Naive B cell (primary cell): ENCODE measurements at places on chromosomes 5 and 9. TPM values are rescaled to one million over a fixed set of nuclear protein-coding genes. Genes with fewer than 3 reads are reported as not detected.

GRCh38 chr9:34998266-34998665, 8.7 kb downstream of the DNAJB5 start:
- no peaks in the 10 kb centered on the region for H3K36me3 ChIP-seq
- H3K27ac ChIP-seq = no peak overlapping the region
- no peaks in the 10 kb centered on the region for H3K4me1 ChIP-seq

DNA sequence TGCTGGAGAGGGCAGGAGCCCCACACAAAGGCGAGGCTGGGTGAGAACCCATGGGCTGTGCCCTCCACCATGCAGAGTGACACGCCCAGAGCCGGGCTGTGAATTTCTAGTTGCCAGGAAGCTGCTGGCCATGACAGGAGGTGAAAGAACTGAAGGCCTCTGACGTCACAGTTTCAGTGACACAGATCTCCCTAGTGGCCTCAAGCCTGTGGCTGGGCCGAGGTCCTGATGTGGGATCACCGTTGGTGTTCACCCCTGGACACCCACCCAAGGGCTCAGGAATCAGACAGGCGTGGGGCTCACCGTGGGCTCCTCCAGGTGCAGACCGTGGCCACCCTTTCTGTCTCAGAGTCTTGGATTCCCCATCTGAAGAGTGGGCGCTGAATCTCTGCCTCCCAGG, 39.9 kb downstream of the MSX2 start:
- H3K36me3 ChIP-seq = no peaks in the 10 kb centered on the region
- DNase-seq = no peak
- H3K4me1 ChIP-seq = no peaks in the 10 kb centered on the region
- H3K27me3 ChIP-seq = no peaks in the 10 kb centered on the region
- no peak overlapping the region for H3K4me3 ChIP-seq
- H3K27ac ChIP-seq = peak overlapping the region; percentile 75

DNA sequence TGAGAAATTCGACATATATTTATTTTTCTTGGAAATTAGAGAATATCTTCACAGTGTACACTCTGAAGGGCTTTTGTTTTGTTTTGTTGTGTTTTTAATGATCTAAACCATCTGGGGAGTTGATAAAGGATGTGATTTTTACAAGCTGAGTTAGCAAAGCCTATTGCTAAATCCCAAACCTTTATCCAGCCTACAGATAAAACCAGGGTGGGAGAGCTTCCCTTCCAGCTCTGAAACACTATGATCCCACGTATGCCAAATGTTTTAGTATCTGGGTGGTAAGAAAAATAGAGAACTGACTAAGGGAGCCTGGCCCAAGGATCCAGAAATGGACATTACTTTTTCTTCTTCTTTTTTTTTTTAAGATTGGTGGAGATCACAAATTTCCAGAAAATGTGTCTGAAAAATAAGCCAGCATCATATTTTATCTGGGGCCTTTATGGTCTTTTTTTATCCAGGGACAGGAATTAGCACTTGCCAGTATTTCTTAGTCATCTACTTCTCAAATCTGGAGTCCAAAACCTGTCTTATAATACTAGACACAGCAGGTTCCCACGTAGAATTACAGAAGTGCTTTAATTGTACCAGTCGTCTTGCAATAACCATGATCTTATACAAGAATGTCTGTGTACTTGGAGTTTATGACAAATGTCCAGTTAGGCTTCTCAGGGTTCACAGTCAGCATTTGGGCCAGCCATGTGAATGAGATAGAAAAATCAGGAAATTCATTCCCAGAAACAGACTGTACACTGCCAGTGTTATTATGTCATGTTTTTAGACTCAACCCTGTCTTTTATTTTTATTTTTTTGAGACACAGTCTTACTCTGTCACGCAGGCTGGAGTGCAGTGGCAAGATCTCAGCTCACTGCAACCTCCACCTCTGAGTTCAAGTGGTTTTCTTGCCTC, 290.8 kb upstream of the MPDZ start:
- no peak for DNase-seq
- no peak overlapping the region for H3K27ac ChIP-seq
- no peaks in the 10 kb centered on the region for H3K4me1 ChIP-seq
- peaks cover 10% of the 10 kb centered on the region for H3K27me3 ChIP-seq

- DNase-seq = no peak
- no peak overlapping the region for H3K27ac ChIP-seq
- H3K4me3 ChIP-seq = no peak overlapping the region
- no peaks in the 10 kb centered on the region for H3K4me1 ChIP-seq
- H3K27me3 ChIP-seq = peaks cover 15% of the 10 kb centered on the region
Measured at GRCh38 chr9:107174441-107174840, 108.6 kb upstream of the RAD23B start.

- no peak overlapping the region for H3K4me3 ChIP-seq
- H3K27me3 ChIP-seq = no peaks in the 10 kb centered on the region
- H3K27ac ChIP-seq = no peak overlapping the region
- H3K4me1 ChIP-seq = no peaks in the 10 kb centered on the region
Measured at GRCh38 chr5:82720213-82721086, 356.7 kb downstream of the TMEM167A start.

DNA sequence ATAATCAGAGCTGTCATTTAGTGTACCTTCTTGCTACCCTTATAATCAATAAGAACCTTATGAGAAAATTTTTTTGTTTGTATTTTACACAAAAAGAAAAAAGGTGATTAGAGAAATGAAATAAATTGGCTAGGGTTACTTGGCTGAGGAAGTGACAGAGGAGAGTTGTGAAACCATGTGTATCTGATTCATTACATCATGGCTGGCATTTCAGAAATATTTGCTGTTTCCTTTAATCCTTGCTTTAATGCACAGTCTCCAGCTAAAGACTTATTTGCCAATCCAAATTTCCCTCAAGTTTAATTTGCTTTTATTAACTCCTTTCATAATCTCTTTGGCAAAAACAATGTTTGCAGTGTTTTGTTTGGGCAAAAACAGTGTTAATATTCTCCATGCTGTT, 543.1 kb downstream of the KIF4B start:
- H3K27ac ChIP-seq = no peak overlapping the region
- no peaks in the 10 kb centered on the region for H3K27me3 ChIP-seq
- DNase-seq = no peak
- H3K4me1 ChIP-seq = no peaks in the 10 kb centered on the region
- no peak overlapping the region for H3K4me3 ChIP-seq

GRCh38 chr9:114902786-114903524, 27.4 kb downstream of the TNFSF8 start:
- H3K4me1 ChIP-seq = peaks cover 13% of the 10 kb centered on the region
- DNase-seq = no peak
- H3K36me3 ChIP-seq = peaks cover 17% of the 10 kb centered on the region
- H3K4me3 ChIP-seq = no peak overlapping the region
- no peaks in the 10 kb centered on the region for H3K27me3 ChIP-seq

GRCh38 chr5:150600616-150601490, 39.6 kb upstream of the SYNPO start:
- no peaks in the 10 kb centered on the region for H3K27me3 ChIP-seq
- no peak for DNase-seq
- H3K4me1 ChIP-seq = no peaks in the 10 kb centered on the region

- no peaks in the 10 kb centered on the region for H3K27me3 ChIP-seq
- no peak for DNase-seq
- H3K27ac ChIP-seq = no peak overlapping the region
- no peaks in the 10 kb centered on the region for H3K4me1 ChIP-seq
- no peak overlapping the region for H3K4me3 ChIP-seq
Measured at GRCh38 chr9:14089051-14089803, 224.7 kb downstream of the NFIB start.

DNA sequence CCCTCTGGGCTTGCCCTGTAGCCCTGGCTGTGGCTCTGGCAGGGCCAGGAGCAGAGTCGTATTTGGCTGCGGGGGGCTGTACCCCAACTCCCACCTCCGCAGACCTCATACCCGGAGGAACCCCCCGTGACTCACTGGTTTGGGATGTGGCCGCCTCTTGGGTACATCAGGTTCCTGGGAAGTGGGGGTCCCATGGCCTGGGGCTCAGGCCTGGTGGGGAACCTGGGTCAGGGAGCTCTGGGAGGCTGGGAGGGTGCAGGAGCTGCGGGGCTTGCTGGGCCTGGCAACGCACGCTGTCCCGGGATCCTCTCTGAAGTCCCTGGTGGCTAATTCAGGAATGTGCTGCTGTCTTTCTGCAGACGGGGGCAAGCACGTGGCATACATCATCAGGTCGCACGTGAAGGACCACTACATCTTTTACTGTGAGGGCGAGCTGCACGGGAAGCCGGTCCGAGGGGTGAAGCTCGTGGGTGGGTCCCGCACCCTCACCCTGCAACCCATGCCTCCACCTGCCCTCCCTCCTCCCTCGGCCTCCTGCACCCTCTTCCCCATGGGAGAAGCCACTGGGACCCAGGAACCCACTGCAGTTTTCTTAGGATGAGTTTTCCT, 2.4 kb downstream of the LCN1 start:
- no peaks in the 10 kb centered on the region for H3K36me3 ChIP-seq
- no peak for DNase-seq
- H3K4me1 ChIP-seq = no peaks in the 10 kb centered on the region
- no peak overlapping the region for H3K4me3 ChIP-seq
- peaks cover 8% of the 10 kb centered on the region for H3K27me3 ChIP-seq

DUSP1 gene
- 1,129 TPM for polyA plus RNA-seq

WDR31 gene
- polyA plus RNA-seq = not detected

HTR1A gene
- polyA plus RNA-seq = not detected

FAM221B gene
- not detected for polyA plus RNA-seq
